ENCODE measurements at places on chromosomes 5 and 9.

GRCh38 chr5:139232147-139232724 is 34.1 kb upstream of the SIL1 start:
- peak; percentile 58 for DNase-seq

- no peak for DNase-seq
Measured at GRCh38 chr9:20990867-20991266, 40.6 kb downstream of the HACD4 start.

DNA sequence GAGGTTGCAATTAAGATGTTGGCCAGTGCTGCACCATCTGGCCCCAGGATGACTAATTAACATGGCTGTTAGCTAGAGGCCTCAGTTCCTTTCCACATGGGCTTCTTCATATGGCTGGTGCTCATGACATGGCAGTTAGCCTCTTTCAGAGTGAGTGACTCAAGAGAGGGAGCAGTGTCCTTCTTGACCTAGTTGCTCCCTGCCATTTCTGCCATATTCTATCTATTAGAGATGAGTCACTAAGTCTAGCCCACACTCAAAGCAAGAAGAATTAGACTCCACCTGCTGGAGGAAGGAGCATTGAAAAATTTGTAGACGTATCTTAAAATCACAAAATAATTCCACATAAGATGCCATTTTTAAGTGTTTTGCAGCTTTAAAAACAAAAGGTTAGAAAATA is 651.2 kb upstream of the CCNG1 start:
- DNase-seq: no peak

DNA sequence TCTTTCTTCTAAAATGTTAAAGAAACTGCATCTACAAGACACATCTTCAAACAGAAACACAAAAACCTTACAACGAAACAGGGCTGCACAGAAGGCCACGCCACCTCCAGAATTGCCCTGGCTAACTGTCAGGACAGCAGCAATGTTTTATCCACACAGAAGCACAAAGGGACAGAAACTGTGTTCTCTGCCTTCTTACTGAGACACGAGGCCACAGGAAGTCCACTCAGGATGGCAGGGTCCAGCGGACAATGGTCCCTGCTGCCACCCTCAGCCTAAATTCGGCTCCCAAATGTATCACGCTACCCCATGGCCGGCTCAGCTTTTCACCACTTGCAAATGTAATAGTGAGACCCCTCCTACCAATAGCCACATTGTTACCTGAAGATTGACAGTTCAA is 159.8 kb upstream of the PHYKPL start:
- DNase-seq: no peak

GRCh38 chr5:78360924-78361630 is 660 bp downstream of the SCAMP1 start:
- peak; percentile 74 for DNase-seq

DNA sequence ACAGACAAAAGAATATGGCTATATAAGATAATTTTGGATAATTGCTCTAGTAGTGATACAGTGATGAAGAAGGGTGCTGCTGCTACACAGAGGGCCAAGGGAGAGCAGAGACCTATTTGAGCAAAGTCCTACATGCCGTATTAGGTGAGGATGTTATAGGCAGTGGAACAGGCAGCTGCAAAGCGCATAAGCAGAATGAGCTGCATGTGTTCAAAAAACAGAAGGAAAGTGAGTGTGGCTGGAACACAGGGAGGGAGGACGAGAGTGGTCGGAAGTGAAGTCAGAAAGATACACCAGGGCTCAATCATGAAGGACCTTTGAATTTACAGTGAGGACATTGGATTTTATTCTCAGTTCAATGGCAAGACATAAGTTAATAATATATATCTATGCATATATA is 35.4 kb downstream of the ITGA2 start:
- DNase-seq: no peak

- DNase-seq: no peak
Measured at GRCh38 chr5:115884704-115885103, 43.0 kb downstream of the AP3S1 start.

DNA sequence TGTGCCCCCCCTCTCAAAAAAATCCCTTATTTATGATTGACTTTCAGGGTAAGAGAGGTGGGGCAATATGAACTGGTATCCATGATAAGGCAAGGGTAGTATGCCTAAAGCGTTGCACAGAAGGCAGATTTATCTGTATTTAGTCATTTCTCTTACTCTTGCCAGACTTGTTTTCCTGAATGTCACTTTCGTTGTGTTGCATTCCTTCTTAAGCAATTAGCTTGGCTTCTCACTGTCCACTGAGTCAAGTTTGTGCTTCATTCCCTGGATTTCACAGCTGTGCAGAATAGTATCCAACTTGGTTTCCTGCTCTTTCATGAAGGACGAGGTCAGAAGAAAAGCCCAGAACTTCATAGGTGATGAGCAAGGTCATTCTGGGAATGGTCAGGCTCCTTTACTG is 301.5 kb upstream of the ACTBL2 start:
- no peak for DNase-seq

DNA sequence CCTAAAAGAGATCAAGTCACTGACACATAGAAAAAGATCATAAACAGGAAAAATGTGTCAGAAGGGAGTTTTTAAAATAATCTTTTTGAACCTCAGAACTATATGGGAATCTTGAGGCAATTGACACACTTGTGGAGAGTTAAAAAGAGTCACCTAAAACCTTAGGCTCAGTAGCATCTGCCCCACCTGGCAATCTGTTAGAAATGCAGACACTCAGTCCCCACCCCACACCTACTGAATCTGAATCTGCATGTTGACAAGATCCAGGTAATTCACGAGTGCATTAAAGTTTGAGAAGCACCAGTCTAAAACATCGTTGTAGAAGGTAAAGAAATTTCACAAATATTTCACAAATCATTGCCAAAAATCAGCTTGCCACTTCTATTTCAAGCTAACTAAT is 388.3 kb downstream of the NR2F1-AS1 start:
- DNase-seq: no peak

DNA sequence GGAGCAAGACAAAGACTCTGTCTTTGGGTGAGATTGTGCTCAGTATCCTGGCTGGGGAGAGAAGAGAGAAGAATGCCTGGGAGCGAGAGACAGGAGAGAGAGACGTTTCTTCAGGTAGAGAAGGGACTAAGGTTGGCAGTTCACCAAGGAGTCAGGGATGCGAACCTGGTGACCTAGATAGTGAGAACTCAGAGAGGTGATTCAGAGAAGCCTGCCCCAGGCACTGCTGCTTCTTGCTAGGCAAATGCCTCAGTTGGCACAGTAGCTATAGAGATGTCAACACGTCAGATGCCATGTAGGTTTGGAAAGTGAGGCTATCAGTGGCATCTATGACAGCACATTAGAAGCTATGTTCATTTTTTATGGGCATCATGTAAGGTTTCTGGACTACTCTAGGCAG is 231.6 kb upstream of the VLDLR start:
- no peak for DNase-seq

DNA sequence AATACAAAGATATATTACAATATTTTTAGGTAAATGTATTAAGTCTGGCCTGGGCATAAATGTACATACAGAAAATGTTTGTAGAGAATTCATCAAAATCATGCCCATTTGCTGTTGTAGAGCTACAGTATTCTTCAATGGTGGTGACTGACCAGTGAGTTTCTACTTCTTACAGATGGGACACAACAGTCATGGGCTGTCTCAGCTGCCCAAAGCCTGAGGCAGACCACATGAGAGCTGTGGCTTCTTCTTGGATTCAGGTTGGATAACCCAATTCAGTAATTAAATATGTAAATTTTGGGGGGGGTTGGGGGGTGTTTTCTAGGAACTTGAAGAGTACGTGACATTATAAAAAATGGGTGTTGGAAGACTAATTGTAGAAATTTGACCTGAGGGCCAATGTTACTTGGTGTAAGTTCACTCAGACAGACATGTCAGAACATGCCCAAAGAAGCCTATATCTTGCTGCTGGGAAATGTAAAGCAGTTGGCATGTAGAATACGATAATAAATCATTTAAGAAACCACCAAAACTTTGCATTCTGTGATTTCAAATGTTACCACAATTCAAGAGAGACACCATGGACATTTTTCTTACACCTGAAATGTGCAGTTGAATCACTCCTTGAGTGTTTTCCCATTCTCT is 17.9 kb downstream of the STARD4 start:
- peak; percentile 34 for DNase-seq

DNA sequence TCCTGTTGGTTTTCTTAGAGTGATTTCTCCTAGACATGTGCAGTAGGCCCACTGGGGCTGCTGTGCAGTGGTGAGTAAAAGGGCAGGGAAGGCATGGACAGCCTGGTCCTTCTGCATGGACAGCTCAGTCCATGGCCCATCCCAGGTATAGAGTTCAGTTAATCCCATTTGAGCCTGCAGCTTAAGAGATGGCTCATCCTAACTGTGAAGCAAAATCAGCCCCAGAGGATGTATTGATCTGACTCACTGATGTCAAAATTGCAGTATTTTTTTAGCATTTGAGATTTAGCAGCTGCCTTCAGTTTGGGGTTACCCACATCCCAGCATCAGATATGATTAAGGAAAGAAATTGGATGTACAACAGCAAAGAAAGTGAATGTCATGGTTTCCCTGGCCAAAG is 93.4 kb downstream of the PDE6A start:
- DNase-seq: no peak

DNA sequence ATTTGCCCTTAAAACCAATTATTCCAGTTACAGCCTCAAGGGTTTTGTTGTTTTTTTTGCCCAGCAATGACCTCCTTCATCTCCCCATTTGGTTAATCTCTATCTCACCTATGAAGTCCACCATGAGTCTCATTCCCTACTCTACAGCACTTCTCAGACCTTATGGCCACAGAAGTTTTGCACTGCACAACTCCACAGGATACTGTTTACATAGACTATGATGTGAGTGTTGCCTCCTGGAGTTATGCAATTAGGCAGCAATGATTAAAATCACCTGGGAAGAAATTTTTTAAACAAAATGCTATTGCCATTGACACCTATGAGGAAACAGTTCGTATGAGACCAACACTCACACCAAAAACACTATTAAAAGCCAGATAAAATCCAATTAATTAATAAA is 39.7 kb downstream of the ZDHHC21 start:
- DNase-seq: no peak

DNA sequence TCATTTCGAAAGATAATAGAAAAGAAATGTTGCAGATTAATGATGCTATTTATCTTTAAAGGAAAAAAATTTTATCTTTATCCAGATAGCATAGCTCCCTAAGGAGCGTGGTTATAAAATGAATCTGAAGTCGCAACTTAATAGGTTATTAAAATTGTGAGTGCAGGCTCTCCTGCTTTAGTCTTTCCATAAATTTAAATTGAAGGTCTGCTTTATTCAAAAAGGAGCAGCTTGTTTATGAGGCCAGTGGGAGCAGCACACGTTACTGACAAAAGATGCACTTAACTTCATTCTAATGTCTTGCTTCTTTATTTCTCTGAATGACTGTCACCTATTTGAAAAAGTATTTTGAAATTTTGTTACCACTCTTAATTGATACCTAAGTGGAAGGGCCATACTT is 95.0 kb downstream of the ZCCHC7 start:
- DNase-seq: no peak

DNA sequence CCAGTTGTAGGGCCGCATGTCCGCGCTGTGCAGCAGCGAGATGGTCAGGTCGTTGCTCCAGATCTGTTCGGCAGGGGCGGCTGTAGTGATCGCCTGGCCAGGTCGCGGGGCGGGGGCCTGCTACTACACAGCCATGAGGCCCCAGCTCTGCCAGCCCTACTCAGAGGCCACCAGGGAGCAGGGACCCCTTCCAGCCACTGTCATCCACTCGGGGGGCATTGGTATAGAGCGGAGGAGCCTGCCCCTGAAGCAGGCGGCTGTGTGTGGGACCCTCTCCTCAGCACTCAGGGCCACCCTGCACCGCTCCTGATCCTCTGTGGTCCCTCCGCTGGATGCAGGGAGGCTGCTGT is 1.7 kb downstream of the FBXW5 start:
- DNase-seq: no peak

DNA sequence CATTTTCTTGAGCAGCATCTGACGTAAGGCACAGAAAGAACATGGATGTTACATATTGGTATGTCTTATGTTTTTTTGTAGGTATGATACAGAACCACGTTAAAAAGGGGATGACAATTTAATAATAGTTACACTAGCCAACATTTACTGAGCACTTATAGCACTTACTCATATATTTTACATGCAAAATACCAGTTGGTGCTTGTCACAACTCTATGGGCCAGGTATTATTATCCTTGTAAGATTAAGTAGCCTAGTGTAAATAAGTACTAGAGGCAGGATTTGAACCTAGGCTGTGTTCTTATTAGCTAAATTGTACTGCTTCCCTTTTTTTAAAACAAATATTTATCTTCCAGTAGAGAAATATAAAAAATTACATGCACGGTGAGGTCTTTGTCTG is 83.5 kb downstream of the RANBP17 start:
- no peak for DNase-seq

DNA sequence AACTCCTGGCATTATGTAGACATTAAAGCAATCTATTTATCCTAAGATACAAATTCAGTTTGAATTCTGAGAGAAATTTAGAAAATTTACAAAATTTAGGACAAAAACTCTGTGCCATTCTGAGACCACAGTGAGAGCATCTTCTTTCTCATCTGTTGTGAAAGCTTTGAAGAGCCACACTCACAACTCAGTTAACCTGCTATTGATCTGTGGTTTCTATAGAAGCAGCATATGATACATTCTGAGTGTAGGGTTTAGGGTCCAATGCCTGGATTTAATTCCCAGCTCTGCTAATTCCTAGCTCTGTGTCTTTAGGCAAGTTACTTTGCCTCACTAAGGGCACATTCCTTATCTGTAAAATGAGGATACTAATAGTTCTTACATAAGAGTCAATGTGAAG is 21.6 kb downstream of the CAST start:
- DNase-seq: no peak

DNA sequence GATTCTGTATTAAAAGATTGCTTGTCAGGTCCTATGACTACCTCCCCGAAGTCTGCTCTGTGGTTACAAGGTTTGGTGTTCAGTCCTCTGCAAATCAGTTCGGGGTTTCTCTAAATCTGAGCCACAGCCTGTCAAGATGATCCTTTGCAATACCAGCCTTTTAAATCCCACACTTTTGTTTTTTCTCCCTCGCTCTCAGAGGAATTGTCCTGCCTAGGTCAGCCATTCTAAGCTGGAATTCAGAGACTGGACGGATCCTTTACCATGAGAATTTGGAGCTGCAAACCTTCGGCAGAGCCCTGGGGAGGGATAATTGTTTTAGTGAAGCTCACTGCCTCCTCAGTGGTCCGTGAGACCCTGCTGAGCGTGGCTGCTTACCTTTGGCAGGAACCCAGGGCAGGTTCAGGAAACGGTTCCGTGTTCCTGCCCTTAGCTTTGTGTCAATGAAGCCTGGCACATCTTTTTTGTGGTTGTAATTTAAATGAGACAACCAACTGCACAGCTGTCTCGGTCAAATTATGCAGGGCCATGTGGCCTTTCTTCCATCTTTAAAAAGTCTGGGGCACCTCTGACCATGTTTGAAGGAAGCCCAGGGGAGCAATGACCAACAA is 47.2 kb downstream of the EBF1 start:
- DNase-seq: no peak

GRCh38 chr9:35203528-35203927 is 41.7 kb downstream of the UNC13B start:
- DNase-seq: no peak

- no peak for DNase-seq
Measured at GRCh38 chr5:87382224-87382623, 30.5 kb downstream of the CCNH start.
